ENCODE measurements at places on chromosomes 3 and 15.
A peak's percentile ranks its signal among the peaks of the same experiment; 100 is the strongest.

DNA sequence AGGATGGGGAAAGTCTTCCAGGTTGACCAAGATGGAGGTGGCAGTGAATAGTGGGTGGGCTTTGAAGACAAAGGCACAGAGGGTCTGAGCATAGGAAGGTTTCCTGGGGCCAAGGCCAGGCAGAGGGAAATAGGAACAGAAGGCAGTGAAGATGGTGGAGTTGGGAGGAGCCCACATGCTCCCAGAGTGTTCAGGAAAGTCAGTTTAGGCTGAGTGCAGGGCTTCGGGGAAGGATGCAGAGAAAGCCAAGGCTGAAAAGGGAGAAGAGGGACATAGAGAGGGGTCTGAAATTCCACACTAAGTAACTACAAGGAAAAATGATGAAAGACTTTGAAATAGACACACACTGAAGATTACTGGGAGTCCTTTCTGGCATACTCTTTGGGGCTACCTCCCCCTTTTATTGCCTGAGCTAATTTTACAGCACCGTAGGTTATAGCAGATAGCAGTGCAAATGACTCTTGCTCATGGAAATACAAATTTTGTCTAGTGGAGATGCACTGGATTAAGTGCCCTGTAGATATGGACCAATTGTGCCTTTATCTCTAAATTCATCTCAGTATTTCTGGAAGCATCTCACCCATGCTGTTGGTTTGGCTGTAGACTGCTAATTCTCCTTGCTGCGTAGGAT lies 3.8 kb downstream of the CX3CR1 start:
- no peak for DNase-seq

GRCh38 chr15:99452728-99453636 lies 112.8 kb upstream of the MEF2A start:
- DNase-seq: peak; percentile 95

- no peak for DNase-seq
Observed at GRCh38 chr3:54888873-54889272, 39.0 kb downstream of the LRTM1 start.

DNA sequence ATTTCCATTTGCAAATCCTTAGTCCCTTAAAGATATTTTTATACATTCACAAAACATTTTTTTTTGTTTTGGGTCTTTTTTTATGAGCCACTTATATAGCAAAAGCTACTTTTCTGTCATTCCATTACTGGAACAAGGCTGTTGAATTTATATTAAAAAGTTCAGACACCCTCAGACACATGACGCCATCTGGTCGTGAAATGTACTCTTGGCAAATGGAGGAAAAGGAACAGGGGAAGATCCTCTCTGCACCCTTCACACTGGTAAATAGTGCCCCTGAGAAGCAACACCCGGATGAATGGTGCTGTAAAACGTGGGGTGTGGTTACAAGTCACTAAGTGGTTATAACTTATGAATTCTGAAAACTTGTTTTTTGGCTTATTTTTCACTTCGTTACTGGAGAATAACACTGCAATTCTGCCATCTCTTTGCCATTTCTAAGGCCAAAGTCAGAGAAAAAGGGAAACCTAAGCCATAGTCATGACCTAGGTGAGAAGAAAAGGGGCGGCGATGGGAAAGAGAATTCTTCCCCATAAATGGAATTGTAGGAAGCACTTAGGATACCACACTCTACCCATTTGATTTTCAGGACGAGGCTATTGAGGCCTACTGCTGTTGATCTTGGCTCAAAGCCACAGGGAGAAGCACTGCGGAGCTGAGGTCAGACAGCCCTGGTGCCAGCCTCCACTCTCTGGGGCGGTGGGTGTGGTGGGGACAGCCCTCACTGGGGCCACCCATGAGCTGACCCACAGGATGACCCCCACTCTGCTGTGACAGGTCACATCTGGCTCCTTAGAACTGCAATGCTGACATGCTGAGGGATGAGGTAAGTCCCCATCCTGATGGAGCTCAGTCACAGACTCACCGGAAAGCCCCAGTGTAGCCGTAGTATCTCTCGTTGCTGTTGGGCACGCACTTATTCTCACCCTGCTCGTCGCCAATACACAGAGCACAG lies 21.9 kb downstream of the LTF start:
- DNase-seq: no peak

GRCh38 chr3:188817103-188817934 lies 354.5 kb upstream of the TPRG1 start:
- DNase-seq: no peak

GRCh38 chr3:29240248-29240647 lies 40.6 kb upstream of the RBMS3 start:
- DNase-seq: no peak

- no peak for DNase-seq
Observed at GRCh38 chr15:88641959-88642452, 3.2 kb downstream of the ISG20 start.

GRCh38 chr3:151121016-151121415 lies 35.6 kb downstream of the MED12L start:
- no peak for DNase-seq

DNA sequence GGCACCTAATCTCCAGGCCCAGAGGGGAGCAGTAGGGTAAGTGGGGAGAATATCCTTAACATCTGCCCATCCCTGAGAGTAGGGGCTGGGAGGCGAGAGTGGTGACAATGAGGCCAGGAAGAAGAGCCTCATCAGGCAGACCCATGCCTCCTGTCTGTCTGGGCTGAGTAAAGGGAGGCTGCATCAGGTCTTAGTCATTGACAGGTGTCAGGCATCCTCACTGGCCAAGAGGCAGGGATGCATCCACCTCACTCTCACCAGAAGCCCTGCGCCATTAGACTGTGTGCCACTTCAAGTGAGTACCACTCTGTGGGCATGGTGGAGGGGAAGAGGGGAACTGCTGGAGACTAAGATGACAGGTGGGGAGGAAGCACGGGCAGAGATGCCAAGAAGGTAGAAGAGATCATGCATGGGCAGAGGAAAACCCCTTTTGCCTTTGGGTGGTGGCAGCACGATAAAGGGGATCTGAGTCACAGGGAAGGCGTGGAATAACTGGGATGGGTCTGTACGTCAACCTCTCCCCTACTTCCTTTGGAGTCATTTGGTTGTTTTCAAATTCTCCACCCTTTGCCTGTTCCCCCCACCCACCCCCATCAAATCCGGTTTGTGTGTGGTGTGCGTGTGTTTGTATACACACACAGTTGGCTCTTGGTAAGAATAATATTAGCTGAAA lies 14.1 kb downstream of the ANAPC13 start:
- no peak for DNase-seq

DNA sequence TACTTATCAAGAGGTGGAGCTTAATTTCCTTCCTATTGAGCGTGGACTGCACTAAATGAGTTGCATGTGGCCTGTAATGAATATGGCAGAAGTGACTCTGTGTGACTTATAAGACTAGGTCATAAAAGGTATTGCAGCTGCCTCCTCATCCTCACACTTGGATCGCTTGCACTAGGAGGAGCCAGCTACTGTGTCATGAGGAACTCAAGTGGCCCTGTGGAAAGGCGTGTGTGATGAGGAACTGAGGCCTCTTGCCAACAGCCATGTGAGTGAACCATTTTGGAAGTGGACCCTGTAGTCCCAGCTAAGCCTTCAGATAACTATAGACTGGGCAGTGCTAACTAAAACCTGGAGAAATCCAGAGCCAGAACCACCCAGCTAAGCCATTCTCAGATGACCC lies 7.1 kb upstream of the SLC30A4 start:
- no peak for DNase-seq

DNA sequence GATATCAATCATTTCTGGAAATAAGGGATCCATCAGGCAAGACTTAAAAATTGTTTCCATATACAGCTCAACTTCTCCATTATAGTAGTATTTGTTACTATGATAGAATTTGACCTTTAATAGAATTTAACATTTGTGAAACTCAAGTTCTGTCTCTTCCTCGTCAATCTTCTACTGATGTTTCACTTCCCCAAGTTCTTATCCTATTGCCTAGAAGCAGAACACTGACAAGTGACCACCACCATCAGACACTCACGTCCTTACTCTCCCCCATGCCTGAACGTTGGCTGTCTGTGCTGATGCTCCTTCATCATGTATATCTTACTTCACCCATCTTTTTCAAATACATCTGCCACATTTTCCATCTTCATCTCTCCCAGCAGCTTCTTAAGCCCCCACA lies 26.6 kb upstream of the TAFA4 start:
- DNase-seq: no peak

GRCh38 chr3:14849638-14850230 lies 31.0 kb downstream of the FGD5 start:
- no peak for DNase-seq

- no peak for DNase-seq
Observed at GRCh38 chr3:196661400-196661799, 21.9 kb downstream of the NRROS start.

DNA sequence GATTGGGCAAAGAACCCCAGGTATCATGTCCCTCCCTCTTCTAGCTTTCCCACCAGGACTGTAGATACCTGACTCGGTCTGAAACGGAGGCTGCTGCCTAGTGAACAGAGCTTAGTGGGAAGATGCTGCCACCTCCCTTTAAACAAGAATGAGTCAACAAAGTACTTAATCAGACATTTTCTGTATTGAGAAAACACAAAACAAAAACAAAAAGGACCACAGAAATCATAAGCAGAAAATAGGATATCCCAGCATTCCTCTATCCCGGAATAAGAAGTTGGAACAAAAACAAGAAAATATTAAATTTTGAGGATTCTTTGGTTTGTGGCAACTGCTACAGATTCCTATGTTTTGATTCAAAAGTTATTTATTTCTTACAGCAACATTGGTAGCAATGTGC lies 51.7 kb upstream of the COL8A1 start:
- no peak for DNase-seq

GRCh38 chr3:118231578-118231977 lies 803.1 kb downstream of the IGSF11 start:
- DNase-seq: no peak
